Spinal cord (tissue), 10 donors: ENCODE measurements at places on chromosomes 3 and 15.

DNA sequence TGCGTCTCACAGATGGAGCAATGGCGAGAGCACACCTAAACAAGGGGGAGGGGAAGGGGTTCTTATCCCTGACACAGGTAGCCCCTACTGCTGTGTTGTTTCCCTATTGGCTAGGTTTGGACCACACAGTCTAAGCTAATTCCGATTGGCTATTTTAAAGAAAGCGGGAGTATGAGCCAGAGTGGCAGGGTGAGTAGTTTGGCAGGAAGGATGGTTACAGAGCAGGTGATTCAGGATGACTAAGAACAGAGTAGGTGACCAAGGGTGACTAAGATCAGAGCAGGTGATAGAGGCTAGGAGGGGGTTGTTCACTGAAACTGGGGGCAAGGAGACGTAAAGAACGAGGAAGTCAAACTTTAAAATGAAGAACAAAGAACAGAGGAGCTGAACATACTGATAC is 511.8 kb downstream of the EDEM1 start:
- DNase-seq: no peak

- DNase-seq: no peak
Observed at GRCh38 chr3:69698728-69699127, 40.5 kb upstream of the MITF start.

DNA sequence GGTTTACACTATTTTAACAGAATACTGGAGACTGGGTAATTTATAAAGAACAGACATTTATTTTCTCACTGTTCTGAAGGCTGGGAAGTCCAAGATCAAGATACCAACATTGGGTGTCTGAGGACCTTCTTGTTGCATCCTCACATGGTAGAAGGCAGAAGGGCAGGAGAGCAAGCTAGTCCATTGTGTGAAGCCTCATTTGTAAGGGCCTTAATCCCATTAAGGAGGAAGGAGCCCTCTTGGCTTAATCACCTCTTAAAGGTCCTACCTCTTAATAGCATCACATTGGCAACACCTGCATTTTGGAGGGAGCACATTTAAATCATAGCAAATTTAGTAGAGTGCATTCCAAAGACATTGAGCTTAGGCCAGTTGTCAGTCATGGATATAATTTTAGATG is 26.2 kb downstream of the UBE2Q2 start:
- DNase-seq: no peak

DNA sequence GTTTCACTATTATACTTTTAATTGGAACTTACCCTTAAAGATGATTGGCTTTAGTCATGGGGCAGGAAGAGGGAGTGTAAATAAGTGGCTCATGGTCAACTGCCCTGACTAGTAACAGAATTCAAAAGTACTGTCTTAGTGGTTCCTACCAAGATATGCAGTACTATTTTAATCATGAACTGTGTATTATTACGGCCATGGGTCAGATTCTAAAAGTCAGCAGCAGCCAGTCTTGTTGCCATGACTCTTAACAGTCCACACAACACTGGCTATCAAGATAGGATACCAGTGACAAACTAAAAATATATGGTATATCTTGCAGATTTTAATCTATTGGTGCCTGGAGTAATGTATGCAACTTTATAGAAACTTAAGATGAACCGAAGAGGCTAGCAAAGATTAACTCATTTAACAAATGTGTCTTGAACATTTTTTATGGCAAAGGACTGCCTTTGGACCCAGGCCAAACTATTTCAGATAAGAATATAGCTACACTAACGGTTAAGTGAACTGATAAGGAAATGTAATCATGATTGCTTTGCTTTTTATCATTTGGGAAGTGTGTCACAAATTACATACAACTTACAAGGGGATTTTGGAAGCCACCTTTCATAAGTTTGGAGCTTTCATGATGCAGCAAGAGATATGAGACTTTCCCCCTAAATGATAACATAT is 163.7 kb downstream of the TCF12 start:
- DNase-seq: no peak

- peak; percentile 53 for DNase-seq
Observed at GRCh38 chr15:73081321-73081958, 29.2 kb downstream of the NEO1 start.

- peak; percentile 76 for DNase-seq
Observed at GRCh38 chr15:77497110-77497737, 76.5 kb downstream of the HMG20A start.

DNA sequence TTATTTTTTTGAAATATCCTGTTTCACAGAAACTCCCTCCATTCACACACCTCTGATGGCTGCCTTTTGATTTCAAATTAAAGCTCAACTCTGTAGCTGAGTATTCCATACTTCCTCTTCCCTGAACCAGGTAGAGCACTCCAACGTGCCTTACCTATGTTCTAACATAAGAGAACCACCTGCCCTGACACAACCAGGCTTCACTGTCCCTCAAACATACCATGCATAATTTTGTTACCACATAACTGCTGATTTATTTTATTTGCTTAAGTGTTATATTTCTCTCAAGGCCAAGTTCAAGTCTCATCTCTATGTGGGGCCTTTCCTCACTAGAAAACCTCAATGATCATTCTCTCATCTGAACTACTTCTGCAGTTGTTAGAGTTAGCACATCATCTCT is 209.7 kb downstream of the P3H2 start:
- no peak for DNase-seq

- no peak for DNase-seq
Observed at GRCh38 chr3:196163666-196164493, 47.3 kb downstream of the ZDHHC19 start.

- no peak for DNase-seq
Observed at GRCh38 chr3:2465842-2466241, 367.2 kb downstream of the CNTN4 start.

GRCh38 chr3:79506751-79507150 is 261.0 kb downstream of the ROBO1 start:
- no peak for DNase-seq

DNA sequence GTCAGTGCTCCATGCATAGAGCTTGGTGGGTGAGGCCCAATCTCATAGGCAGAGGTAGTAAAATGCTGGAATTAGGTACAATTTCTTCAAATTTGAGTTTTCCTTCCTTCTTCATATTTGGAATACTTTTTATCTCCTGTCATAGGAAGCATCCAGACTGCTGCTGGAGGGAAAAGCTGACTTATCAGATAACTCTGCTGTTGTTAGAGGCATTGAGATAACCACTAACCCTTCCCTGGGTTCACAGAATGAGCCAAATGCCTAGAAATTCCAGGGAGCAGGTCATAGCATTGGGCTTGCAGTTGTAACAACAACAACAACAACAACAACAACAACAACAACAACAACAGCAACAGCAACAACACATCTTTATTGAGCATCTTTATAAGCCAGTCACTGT is 332.7 kb downstream of the PDCD6IP start:
- DNase-seq: no peak

DNA sequence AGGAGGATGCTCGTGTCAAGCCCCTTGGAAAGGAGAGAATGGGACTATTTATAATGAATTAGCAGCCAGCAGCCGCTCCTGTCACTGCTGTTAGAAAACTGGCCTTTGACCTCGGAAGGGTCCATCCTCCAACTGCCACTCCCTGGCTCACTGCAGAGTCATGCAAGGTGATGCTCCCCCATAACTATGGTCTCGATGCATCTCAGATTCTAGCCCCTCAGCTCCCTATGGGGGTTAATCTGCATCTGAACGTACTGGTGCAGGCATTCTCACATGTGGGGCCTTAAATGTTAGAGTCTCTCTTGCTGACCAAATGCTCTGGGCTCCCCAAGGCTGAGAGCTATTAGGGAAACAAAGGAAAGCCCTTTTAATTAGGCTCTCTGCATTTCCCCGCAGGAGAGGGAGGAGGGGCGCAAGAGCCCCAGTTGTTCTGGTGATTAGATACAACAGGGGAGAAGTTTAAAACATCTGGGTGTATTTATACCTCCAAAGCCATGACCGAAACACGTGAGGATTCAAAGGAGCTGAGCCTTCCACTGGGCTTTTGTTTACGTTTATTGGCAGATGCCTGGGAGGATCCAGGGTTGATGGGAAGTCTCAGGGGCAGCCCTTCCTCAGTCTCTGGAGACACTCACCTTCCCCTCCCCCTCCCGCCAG is 182.5 kb downstream of the OPA1 start:
- no peak for DNase-seq

DNA sequence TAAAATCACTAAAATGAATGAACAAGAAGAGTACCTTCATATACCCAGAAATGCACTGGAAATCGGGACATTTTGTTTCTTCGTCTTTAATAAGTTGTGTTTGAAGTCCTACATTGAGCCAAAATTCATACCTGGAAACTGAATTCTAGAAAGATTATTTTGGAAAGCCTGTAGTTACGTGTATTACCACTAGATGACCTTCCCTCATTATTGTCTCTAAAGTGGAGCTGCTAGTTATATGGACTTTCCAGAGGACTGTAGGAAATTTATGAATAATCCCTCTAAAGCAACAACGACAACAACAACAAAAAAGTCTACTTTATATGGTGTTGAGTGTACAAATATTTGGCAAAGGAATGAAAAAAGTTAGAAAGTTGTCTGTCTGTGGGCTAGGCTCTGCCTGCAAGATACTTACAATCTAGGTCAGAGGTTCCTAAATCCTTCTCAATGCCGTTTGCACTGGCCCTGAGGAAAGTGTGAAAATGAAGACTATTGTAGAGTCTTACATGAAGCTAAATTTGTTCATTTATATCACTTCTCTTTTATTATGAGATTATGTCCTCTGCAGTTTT is 234.8 kb upstream of the NR2E3 start:
- DNase-seq: no peak

DNA sequence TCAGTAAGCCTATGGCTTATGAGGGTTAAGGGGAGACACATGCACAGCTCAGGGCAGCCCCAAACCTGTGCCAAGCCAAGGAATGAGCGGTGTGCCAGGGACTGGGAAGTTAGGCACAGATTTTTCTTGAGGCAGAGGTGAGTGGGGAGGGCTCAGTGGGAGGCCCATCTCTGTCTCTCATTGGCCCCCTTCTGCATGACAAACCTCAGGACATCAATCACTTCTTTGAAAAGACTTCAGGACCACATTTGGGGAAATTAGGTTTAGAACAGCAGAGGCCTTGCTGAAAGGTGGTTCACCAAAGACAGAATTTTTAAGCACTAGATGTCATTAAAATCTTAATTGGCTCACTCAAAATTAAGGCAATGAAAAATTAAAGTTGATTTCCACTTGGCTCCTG is 57.2 kb downstream of the RAB11A start:
- DNase-seq: no peak

DNA sequence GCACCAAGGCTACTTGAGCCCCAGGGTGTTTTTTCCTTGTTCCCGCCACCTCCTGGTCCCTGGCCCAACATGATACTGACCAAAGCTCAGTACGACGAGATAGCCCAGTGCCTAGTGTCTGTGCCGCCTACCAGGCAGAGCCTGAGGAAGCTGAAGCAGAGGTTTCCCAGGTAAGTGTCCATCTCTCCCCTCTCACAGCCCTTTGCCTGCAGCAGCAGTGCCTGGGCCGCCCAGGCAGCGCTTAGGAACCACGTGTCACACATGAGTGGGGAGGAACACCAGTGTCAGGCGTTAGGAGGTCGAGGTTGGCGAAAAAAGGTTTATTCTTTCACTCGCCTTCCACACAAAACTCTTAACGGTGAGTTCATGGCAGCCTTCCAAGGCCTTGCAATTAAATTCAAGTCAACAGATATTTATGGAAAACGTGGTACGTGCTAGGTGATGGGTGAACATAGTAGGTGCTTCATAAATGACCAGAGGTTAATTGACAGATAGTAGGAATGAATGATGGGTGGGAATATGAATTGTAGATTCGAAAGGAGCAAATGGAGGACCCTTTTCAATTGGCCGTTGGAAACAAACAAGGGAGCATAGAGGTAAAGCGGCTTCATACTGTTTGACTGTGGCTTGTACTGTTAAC is 486 bp downstream of the CDIN1 start:
- no peak for DNase-seq

DNA sequence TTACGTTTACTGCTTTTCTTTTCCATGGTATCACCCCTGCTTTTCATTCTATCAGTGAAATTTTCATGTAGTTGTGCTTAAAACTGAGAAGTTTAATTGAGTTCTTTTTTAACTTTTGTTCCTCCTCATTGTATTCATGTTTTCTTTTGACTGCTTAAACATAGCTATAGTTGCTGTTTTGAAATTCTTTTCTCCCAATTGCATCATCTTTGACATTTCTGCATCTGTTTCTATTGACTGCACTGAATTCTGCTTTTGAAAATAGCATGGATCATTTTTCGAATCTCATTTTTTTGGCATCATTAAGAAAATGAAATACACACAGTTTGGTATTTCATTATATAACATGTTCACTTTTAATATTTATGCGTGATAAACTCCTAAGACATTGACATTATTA is 694.9 kb downstream of the MECOM start:
- no peak for DNase-seq

- no peak for DNase-seq
Observed at GRCh38 chr3:88032245-88032644, 26.6 kb downstream of the CGGBP1 start.

DNA sequence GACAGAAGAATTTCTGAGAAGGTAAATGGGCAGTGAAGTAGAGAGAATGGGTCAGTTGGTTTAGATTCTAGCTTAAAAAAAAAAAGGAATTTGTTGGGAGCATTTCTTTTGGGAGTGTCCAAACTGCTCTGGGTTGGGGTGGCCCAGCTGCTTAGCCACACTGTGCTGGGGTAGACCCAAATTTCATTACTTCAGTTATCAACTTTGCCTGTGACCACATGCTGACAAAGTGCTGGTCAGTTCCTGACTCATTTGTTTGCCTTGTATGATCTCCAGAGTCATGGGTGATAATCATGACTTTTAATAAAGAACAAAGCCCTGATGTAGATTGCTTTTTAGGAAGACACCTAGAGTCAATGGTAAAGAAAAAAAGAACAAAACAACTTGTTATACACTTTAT is 121.5 kb upstream of the FGF7 start:
- no peak for DNase-seq

DNA sequence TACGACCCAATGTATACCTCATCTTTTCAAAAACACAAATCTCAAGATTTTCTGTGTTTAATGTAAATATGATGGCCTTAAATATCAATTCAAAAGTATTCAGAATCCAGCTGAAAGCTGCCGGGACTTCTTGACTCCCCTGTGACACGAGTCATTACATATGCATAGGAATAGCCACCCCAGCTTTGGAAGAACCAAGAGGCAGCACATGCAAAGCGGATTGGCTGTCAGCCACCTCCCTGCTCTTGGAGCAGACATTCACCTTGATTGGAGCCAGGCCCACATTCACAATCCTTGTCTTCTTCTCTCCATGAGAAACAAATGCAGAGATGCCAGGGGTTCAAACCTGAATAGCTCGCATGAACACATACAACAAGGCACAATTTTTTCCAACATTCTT is 10.8 kb upstream of the CAV3 start:
- no peak for DNase-seq

- no peak for DNase-seq
Observed at GRCh38 chr3:55620351-55621025, 133.4 kb upstream of the WNT5A start.
